ENCODE measurements at places on chromosomes 5 and 9.
A peak's percentile ranks its signal among the peaks of the same experiment; 100 is the strongest.

DNA sequence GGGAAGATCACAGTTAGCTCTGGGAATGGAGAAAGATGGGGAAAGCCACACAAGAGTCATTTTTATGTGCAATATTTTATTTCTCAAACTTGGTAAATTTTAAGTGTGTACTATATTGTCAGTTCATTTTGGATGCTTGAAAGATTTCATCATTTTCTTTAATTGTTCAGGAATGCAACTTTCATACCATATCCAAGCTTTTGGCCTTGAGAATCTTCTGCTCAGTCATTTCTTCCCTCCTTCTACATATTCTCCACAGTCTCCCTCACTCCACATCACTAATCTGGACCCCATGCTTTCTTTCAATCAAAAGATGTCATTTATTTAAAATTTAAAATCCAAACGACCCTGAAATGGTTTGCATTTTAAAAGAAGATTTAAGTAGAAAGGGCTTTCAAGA is 135.4 kb downstream of the FAM114A2 start:
- DNase-seq = no peak

DNA sequence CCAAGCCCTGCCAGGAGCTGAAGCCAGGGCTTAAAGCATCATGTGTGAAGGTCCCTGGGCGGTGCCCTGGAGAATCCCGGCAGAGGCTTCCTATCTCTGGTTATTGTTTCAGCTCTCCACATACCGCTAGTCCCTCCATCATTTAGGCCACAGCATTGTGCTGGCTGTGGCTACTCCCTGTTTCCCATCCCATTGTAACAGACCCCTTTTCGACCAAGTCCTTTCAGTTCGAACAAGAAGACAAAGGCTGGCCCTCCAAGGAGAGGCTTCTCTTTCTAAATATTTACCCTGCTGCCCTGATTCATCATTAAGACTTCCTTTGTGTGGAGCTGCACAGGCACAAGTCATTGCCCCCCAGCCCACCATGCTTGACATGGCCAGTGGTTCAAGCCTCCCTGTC is 41.6 kb downstream of the NEUROG1 start:
- no peak for DNase-seq

DNA sequence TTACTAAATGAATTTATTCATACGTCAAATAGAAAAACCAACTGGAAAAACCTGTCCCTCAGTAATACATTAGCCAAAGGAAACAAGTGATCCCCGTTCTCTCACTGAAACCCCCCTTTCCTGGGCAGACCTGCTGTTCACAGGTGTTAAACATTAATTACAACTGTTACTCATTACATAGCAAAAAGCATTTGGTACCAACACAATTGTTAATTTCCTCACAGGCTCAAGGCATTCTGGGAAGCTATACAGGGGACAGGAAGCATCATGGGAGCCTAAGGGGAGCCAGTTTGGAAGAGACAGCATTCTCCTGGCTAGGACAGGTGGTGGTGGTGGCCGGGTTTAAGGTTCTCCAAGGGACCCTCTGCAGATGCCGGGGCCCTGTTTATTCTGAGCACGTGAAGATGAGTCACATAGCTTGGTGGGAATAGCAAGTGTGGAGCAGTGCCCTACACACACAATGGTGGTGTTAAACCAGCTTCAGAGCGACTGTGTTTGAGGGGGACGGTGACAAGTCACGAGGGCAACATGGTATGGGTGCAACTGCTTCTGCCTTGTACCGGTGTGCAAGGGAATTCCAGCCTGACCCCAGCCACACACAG is 62.6 kb upstream of the SLC25A51 start:
- no peak for DNase-seq

DNA sequence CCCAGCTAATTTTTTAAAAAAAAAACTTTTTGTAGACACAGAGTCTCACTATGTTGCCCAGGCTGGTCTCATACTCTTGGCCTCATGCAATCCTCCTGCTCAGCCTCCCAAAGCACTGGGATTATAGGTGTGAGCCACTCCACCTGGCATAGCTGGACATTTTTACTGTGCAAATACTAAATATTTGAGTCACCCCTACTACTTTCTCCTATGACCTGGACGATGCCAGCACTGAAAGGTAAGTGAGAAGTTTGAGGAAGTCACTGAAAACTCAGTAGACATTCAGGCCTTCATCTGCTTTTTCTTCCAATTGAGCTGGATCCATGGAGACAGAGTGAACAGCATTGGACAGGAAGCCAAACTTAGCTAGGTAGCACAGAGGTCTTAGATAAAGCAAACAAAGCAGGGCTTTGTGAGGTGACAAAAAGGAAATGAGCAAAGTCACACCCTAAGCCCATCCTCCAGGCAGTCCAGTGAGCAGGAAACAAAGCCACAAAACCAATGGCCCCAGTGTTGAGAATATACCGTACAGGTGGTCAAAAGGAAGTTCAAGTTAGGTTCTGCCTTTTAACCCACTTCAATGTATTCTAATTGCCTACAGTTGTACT is 192.6 kb upstream of the RASA1 start:
- DNase-seq = peak; percentile 14

GRCh38 chr9:70367305-70367930 is 47.0 kb downstream of the KLF9 start:
- no peak for DNase-seq

- no peak for DNase-seq
Observed at GRCh38 chr9:93036887-93037475, 21.5 kb upstream of the SUSD3 start.

GRCh38 chr9:125161284-125161918 is 18.1 kb upstream of the SCAI start:
- no peak for DNase-seq

GRCh38 chr5:181246276-181247049 is 2.8 kb upstream of the RACK1 start:
- DNase-seq = no peak

DNA sequence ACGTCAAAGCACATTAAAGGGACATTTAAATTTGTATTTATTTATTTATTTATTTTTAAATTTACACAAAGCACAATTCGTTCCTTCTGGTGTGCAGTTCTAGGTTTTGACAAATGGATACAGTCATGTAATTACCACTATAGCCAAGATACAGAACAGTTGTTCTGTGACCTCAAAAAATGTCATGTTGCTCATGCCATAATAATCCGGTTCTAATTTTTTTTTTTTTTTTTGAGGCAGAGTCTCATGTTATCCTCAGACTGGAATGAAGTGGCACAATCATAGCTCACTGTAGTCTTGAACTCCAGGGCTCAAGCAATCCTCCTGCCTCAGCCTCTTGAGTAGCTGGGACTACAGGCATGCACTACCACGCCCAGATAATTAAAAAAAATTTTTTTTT is 7.8 kb downstream of the IGFBPL1 start:
- DNase-seq = no peak

DNA sequence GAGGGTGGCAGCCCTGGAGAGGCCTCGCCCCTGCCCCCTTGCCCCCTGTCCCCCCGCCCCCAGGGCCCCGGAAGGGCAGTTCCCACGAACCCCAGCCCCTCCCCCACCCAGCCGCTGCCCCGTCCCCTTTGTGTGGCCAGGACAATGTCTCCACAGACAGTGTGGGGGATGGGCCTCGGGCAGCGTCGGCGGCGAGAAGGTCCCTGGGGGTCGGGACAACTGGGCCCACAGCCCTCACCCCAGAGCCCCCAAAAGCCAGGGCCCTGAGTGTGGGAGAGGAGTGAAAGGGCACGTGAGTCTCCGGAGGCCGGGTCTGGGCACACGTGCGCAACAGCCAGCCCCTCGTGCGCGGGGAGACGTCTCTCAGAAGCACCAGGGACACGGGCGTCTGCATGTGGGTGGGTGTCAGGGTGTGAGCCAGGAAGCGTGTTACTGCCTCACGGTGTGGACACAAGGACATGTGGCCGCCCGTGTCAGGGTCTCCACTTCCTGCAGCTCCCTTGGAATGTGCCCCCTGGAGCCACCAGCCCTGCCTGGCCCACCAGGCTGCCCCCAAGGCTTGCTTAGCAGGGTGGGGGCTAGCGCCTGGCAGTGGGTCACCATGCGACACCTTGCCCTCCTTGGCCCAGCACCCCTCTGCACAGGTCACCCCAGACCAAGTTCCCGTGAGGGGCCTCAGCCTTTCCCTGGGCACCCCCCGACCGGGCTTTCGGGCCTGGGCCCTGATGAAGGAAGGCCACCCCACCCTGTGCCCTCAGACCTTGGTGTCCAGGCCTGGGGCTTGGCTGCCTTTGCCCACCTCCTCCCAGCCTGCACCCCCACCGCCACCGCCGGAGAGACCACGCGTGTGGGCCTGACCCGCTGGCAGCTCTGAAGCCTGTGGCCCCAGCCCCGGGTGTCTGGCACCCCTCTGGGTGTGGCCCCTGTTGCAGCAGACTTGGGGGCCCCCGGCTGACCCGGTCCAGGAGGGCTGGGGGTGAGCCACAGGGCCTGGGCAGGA is 12.8 kb upstream of the NRARP start:
- no peak for DNase-seq

GRCh38 chr9:125922854-125923253 is 175.7 kb downstream of the PBX3 start:
- no peak for DNase-seq

GRCh38 chr5:28328681-28329080 is 1290.3 kb upstream of the CDH9 start:
- no peak for DNase-seq

- no peak for DNase-seq
Observed at GRCh38 chr9:134299883-134300282, 26.4 kb upstream of the RXRA start.

DNA sequence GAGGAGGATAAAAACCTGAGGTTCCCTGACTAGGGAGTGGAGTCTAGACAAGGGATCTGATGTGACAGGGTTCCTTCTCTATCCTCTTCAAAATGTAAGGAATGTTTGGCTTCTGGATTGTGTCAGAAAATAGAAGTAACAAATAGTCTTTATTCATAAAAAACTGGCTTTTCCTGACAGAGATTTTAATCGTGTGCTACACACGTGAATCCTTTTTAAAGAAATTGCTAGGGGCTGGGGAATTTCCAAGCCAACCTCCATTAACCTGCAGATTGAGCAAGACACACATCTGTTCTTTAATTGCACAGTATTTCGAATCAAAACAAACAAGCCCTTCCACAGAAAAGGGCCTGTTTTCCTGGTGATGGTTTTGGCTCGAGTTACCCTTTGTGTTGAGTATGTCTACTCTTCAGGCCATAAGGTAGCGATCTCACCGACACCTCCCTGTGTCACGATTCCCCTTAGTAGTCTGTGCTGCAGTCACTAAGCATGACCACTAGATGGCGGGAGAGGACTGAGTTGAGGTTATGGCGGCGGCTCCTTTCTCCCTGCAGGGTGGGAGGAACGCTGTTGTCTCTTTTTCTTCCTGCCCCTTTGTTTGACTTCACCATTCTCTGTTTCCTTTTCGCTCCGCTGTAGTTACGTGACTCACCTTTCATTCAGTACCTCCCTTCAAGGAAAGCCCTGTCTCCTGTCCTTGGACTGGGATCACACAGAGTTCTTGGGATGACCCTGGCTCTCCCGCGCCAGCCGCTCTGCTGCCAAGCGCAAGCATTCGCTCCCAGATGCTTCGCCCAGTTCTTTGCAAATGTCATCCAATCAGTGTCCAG is 137.1 kb upstream of the SLC24A2 start:
- peak; percentile 55 for DNase-seq

DNA sequence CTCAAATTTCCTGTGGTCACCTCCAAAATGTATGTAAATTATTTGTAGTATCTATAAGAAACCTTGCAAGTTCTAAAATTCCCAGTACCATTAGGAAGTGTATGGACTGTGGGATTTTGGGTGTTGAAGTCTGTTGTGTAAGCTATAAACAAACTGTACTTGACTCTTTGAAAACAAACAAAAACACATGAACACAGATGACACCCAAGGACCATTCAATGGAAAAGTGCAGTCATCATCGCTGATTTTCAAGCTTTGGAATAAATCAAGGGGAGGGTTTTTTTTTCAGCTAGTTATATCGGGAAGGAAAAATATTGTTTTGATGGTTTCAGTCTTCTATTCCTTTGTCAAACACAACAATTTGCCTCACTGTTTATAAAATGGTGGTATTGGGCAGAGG is 49.6 kb downstream of the ELL2 start:
- DNase-seq = no peak

DNA sequence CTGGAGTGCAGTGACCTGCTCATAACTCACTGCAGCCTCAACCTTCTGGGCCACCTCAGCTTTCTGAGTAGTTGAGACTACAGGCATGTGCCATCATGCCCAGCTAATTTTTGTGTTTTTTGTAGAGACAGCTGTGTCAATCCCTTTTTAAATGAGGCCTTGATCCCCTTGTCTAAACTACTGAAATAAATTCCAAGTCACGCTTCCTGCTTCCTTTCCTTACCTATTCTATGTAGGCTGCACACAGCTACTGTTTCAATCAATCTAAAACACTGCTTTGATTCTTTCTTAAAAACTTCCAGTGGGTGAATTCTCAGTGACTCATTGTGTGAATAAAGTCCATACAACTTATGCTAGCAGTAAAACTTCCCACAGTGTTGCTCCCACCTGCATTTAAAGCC is 2.9 kb upstream of the C7 start:
- DNase-seq = no peak

GRCh38 chr5:30596495-30597064 is 596.9 kb upstream of the CDH6 start:
- no peak for DNase-seq

- no peak for DNase-seq
Observed at GRCh38 chr5:77239126-77239741, 28.8 kb downstream of the PDE8B start.

Data from stimulated activated CD8-positive, alpha-beta memory T cell treated with anti-CD3 and anti-CD28 coated beads, Interleukin-7, amount 100 ng/mL, for 1 hour (primary cell).